Ecto neural progenitor cell (in vitro differentiated cells): ENCODE measurements at places on chromosomes 2 and 18.

DNA sequence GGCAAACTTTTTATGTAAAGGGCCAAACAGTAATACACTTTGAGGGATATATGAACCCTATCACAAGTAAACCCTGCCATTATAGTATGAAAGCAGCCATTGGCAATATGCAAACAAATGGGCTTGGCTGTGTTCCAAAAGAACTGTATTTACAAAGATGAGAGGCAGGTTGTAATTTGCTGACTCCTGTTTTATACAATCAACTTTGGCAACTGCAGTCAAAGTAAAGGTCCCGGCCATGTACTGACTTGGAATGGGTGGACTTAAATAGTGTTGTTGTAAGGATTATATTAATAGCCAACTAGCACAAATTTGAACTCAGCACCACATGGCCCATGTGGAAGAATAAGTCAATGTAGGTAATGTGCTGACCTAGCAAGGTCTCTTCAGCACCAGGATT, 223.4 kb downstream of the WDPCP start:
- no peak for DNase-seq

GRCh38 chr2:132577686-132578085, 92.3 kb downstream of the LYPD1 start:
- no peak for DNase-seq

DNA sequence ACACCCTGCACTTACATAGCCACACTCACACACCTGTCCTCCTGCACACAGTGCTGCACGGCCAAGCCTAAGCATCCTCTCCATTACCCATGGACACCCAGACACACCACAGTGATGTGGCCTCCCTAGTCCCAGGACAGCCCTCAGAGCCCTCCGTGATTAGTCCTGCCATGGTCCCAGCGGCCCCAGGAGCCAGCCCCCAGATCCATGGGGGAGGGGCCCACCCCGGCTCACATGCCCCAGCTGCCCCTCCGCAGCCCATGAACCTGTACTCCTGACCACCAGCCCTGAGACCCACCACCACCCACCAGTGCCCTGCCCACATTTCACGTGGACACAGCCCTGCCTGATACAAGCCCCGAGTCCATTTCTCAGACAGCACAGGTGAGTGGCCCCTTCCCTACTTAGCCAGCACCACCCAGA, 8.1 kb upstream of the DUSP2 start:
- peak; percentile 45 for DNase-seq

- no peak for DNase-seq
Observed at GRCh38 chr2:280650-281110, 7.2 kb downstream of the ALKAL2 start.

DNA sequence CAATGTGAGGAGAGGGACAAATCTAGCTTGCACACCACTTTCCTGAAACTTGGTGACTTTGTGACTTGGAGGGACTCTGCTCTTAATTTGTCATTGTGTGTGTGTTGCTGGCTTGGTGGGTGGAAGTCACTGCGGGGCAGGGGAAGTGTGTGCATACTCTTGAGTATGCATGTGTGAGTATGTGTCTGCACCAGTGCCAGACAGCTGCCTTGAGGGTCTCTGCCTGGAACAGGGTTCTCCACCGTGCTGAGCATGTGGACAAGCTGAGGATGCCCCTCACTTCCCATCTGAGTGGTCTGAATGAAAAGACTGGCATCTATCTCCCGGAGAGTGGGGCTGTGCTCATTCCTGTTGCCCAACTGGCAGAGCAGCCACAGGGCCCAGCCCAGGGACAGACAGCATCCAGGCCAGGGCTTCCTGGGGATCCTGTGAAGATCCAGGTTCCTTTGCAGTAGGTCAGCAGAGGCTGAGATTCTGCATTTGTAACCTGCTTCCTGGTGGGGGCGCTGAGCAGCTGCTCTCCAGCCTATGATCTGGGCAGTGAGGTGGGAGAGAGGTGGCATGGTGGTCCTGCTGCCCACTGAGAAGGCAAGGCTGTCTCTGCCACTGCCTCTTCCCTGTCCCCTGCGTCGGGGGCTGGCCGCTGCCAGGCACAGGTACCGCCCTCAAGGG, 138.9 kb upstream of the HAAO start:
- DNase-seq, result peak; percentile 73
